ENCODE measurements at places on chromosomes 12 and 14.

DNA sequence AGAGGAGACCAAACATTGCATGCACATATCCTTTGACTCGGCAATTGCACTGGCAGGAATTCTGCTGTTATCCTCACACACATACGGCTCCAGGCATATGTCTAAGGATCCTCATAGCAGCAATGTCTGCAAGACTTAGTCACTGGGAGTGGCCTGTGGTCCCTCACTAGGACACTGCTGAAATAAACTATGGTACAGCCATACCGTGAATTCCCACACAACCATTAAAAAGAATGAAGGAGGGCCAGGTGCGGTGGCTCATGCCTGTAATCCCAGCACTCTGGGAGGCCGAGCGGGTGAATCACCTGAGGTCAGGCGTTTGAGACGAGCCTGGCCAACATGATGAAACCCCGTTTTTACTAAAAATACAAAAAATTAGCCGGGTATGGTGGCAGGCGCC, 105.1 kb downstream of the ZFP36L1 start:
- DNase-seq: peak; percentile 77

- DNase-seq: no peak
Observed at GRCh38 chr14:69093631-69094421, 59.1 kb downstream of the DCAF5 start.

DNA sequence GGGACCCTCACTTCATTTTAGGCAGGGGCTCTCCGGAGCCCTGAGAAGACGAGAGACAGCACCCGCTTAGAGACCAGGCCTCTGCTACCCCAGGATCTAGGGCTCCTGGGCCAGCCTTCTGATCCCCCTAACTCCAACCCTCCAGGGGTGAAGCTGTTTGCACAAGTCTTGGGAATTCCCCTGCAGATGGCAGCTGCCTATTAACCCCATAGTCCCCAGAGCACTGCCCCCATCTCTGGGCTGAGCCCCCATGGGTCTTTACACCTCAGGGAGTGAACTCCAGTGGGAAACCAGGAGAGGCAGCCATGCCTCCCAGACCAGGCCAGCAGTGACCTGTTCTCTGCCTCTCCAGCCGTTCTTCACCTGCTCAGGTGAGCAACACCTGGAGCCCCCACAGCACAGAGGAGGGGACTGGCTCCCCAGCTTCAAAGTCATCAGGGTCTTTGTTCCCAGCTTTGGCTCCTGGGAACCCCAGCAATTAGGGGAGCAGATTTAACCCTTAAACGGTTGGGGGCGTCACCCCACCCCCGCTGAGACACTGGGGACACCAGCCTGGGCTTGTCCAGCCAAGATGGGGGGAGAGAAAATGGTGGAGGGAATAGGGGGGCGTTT, 2.3 kb downstream of the WNT10B start:
- no peak for DNase-seq

GRCh38 chr12:3150308-3150670, 73.1 kb downstream of the TSPAN9 start:
- DNase-seq: no peak

Data from fibroblast of gingiva (primary cell).